T-helper 17 cell (primary cell): ENCODE measurements at places on chromosomes 4 and X. TPM values are rescaled to one million over a fixed set of nuclear protein-coding genes. Genes with fewer than 3 reads are reported as not detected.
A peak's percentile ranks its signal among the peaks of the same experiment; 100 is the strongest.

KLHL4 gene
- not detected for total RNA-seq

SGMS2 gene
- 0.32 TPM for total RNA-seq

APOOL gene
- total RNA-seq: 8.6 TPM

RASL11B gene
- not detected for total RNA-seq

ERAS gene
- total RNA-seq: not detected

DNA sequence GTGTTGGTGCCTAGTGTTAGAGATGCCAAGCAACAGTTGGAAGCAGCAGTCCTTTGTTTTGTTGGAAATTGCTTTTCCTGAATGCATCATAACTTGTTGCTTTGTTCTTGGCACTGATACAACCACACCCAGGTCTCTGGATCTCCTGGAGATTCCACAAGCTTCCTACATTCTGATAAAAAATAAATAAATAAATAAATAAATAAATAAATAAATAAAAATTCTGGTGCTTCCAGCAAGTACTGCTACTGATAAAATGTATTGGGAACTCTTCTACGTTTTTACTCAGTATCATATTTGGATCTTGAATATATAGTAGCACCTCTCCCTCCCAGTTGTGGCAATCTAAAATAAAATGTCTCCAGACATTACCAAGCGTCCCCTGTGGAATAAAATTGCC lies 62.7 kb upstream of the GRID2 start:
- DNase-seq: no peak

DNA sequence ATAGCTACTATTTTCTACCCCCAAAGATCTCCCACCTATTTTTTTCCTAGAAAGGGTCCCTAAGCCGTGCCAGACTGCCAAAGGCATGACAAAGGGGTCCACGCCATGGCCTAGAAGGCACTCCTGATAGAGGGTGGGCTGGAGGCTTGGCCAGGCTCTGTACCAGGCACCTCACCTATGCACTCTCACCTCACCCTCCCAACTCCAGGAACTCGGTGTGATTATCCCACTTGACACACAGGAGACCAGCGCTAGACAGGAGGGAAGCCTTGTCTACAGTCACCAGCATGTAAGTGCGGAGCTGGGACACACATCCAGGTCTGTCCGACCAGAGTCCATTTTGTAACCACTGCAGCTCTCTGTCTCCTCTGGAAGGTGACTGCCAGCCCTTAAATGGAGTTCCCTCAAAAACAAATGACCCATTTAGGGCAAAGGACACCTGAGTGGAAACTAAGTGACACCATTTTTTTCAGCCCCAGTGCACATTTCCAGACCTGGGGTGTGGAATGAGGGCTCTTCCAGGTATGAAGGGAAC lies 106.4 kb downstream of the RTL5 start:
- DNase-seq: no peak

DNA sequence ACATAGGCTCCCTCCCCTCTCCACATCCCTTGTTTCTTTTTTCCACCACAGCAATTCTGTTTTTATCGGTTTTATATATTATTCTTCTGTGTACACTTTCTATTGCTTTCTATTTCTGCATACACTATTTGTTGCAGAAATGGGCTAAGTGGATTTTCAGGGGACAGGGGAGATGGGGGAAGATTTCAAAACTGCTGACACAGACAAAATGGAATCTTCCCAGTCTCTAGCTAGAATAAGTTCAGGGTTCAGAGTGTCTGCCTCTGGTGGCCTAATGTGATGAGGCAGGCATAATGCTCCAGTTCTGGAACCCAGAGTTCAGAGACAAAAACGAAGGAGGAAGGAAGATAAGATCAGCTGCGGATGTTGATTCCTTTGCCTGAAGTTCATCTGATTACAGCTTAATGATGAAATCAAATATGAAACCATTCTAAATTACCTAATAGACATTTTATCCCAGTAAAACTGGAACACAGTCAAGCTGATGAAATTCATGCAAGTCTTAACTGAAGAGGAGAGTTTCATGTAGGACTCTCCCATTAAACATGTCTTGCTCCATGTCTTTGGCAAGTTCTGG lies 447.1 kb downstream of the AFF2 start:
- no peak for DNase-seq

- no peak for DNase-seq
Observed at GRCh38 chrX:7614616-7615015, 228.4 kb upstream of the VCX start.

DNA sequence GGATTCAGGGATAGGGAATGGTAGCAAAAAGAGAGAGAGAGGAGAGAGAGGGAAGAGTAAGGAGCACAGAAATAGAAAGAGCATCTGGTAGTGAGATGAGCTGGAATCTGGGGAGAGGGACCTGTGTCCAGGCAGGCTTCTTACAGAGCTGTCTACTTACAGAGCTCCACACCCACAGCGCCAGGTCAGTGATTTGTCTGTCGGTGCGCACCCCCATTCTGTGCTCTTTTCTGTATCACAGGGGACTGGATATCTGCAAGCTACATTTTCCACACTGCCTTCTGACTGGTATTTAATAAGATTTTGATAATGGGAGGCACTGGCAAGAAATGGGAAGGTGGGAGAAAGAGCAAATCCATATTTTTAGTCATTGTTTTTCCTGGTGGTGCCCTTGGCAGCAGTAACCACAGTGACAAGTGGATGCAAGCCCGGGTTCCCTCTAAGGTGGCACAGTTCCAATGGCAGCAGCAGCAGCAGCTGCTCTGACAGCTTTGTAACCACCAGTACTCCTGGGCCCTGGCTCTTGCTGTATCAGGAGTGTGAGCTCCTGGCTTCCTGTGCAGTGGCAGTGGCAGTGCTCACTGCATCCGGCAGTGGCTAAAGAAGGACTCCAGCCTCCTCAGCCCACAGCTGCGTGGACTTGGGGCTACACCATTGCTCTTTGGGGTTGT lies 300.5 kb downstream of the TRIML1 start:
- DNase-seq: no peak

GRCh38 chrX:101668143-101668542 lies 8.5 kb upstream of the ARMCX2 start:
- DNase-seq: no peak

- peak; percentile 34 for DNase-seq
Observed at GRCh38 chrX:8743126-8743732, 11.3 kb upstream of the ANOS1 start.
